Right renal pelvis (tissue), 4 donors: ENCODE measurements at places on chromosomes 3 and 15.
A peak's percentile ranks its signal among the peaks of the same experiment; 100 is the strongest.

DNA sequence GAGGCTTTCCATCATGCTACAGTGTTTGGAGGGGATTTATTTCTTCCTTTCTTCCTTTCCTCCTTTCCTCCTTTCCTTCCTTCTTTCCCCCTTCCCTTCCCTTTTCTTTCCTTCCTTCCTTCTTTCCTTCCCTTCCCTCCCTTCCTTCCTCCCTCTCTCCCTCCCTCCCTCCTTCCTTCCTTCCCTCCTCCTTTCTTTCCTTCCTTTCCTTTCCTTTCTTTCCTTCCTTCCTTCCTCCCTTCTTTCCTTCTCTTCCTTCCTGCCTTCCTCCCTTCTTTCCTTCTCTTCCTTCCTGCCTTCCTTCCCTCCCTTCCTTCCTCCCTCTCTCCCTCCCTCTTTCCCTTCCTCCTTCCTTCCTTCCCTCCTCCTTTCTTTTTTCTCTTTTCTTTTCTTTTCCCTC is 127.2 kb downstream of the EPHA3 start:
- no peak for DNase-seq

DNA sequence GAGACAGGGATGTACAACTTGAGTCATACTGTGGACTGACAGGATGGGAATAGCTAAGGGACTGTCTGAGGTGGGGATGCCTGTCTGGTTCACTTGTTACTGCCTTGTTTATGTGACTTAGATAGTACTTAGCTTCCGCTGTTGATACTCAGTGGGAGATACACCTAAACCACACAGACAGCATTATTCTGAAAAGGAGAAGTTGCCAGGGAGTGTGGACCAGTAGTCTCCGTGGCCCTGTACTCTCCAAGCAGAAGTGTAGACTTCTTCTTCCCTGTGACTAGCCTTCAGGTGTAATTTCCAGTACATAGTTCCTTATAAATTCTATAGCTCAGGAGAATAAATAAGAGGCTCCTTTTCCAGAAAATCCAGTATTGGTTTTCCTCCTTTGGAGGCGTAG is 5.1 kb downstream of the HIGD2B start:
- DNase-seq, result no peak

- DNase-seq, result no peak
Observed at GRCh38 chr3:133821767-133822638, 16.4 kb downstream of the SRPRB start.

GRCh38 chr3:6120786-6121185 is 740.1 kb upstream of the GRM7 start:
- no peak for DNase-seq

GRCh38 chr15:58021332-58022230 is 43.9 kb downstream of the ALDH1A2 start:
- DNase-seq, result no peak

- DNase-seq, result no peak
Observed at GRCh38 chr15:90184786-90185704, 16.1 kb upstream of the SEMA4B start.

GRCh38 chr15:60804986-60805949 is 326.3 kb upstream of the ICE2 start:
- DNase-seq, result no peak

DNA sequence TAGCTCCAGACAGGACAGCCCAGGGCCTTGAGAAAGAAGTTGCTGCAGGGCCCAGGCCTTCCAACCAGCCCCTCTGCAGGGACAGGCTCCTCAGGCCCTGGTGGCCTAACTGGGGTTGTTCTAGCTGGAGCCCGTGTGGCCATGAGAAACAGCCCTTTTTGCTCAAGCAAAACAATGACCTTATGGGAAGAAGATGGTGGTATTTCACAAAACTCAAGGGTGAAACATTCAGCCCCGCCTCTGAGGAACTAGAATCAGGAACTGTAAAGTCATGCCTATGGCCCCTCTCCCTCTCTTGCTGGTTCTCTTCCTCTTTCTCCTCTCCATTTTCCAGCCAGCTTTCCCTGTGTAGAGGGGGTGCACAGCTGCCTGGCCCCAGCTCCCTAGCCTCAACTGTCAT is 273.3 kb downstream of the RPLP1 start:
- no peak for DNase-seq

DNA sequence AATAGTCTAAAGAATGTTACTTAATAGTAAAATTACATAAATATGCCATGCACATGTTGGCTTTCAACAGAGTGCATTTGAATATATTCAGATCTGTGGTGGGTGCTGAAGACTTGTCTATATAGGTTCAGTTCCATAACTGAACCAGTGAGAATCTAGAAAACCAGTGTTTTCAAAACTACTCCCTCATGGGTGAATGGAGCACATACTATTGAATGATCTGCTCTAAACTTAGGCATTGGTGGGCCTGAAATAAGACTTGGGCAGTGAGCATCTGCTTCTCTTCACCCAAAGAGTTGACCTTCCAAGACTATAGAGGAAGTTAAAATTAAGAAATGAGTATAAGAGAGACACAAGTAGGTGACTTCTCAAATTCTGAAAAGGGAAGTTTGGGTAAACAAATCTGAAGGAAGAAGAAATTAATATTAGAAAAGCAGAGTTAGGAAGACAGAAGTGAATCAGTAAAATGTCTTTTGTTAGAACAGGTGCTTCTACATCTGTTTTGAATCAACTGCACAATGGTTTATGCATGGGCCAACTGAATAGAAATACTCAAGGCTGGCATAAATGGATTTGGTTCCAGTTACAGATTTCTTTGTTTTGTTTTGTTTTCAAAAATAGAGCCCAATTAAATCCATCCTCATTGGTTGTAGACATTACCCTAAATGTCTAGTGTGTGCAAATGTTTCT is 19.3 kb downstream of the ALCAM start:
- no peak for DNase-seq

DNA sequence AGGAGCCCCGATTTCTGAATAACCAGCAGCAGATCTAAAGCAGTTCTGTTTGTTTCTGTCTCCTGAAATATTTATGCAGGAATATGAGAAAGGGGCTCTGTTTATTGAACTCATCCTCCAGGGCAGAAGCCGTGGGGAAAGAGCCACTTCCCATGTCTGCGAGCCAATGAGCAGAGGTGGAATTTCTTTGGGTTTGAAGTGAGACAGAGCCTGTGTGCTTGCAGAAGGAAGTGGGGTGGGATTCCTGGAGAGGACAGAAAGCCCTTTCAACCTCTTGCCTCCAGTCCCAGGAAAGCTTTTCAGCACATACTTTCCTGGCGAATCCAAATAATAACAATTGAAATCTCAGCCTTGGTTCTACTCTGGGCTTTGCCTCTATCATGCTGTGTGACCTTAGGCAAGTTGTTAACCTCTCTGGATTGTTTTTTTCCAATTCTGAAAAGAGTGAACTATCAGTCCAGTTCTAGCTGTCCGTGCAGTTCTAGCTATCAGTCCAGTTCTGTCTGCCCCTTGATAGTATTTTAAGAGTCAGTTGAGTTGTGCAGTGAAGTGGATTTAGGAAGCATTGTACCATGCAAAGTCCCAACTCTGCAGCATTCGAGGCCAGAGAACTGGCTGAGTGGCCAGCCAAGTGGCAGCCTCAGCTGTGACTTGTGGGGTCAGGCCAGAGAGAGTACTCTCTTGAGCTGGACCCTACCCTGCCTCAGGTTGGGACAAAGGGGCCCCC is 15.9 kb downstream of the CORO2B start:
- no peak for DNase-seq

DNA sequence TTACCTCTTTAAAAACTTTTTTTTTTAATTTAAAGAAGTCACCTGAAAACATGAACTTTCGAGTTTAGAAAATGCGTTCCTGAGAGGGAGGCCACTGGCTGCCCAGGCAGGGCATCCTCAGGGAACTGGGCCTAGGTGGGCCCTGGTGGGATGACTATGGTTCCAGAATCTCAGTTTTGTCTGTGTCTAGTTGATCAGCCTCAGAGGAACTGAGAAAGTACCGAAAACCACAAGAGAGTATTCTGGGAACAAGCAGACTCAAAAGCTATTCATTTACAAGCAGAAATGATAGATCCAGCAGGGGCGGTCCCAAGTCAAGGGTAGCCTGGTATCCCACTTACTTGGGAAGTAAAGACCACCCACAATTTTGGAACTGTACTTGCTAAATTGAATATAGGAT is 10.5 kb downstream of the WWTR1 start:
- DNase-seq, result no peak

- no peak for DNase-seq
Observed at GRCh38 chr3:82001276-82001923, 240.0 kb upstream of the GBE1 start.

DNA sequence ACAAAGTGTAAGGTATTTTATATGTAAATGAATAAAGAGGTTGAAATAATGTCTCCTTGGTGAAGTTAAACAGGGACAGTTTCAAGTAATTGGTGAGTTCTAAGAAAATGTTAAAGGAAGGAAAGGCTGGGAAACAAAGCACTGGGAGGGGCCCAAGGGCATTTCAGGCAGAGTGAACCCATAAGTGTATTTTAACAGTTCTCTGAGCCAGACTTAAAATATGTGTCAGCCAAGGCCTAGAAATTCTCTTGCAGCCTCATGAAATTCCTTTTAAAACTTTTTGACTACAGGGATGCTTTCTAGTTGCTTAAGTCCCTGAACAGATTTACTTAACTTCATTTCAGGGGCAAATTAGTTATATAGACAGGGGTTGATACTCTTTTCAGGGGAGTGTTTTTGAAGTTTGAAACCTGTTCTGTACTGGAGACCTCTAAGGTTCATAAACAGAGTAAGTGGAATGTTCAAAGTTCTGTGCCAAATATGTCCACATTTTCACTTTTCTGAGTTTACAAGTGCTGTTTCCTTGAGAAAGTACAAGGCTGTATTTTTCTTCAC is 77.6 kb downstream of the GALK2 start:
- no peak for DNase-seq

DNA sequence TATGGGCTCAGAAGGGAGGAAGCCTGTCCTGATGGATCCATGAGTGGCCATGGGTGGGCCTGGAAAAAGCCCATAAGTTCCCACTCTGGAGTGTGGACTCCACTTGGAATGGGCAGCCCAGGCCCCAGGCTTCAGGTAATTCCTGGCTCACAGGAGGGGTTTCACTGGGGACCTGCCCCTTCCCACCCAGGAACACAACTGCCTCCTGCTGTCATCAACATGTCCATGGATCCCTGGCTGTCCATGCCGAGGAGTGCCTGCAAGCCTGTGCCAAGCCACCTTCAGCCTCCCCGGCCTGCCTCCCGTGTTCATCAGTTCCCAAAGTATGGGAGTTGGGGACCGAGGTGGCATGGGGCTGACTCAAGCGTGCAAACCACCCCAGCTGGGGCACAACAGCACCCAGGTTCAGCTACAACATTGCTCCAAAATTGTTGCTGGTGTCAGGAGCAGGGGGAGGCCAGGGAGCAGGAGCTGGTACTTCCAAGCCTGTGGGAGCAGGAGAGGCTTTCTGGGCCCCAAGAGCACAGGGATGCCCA is 470.9 kb upstream of the ARL6 start:
- no peak for DNase-seq

- no peak for DNase-seq
Observed at GRCh38 chr3:176796371-176796770, 400.9 kb downstream of the TBL1XR1 start.

DNA sequence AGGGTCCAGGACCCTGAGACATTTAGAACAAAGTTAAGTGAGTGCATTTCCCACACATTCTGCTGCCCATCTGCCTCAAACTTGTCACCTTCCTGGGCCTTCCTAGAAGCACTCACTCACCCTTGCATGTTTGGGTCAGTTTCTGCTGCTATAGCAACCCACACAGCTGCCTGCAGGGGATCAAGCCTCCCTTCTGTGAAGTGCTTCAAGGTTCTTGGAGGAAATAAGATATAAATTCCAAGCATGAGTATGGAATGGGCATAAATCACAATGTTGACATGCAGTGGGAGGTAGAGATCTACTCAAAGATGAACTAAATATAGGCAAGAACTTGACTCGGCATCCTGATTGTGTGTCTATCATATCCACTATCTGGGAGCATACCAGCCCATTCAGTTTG is 140.4 kb downstream of the SLC9A9 start:
- no peak for DNase-seq

DNA sequence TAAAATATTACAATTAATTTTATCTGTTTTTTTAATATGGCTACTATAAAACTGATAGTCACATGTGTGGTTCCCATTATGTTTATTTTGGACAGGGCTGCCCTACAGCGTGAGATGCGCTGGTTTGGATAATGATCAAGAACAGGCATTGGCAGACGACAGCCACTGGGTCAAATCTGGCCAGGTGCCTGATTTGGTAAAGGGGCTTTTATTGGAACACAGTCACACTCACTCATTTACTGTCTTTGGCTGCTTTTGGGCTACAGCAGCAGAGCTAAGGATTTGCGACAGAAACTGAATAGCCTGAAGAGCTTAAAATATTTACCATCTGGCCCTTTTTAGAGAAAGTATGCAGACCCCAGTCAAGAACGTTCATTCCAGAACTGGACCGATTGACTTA is 724.2 kb upstream of the CFAP20DC start:
- no peak for DNase-seq

DNA sequence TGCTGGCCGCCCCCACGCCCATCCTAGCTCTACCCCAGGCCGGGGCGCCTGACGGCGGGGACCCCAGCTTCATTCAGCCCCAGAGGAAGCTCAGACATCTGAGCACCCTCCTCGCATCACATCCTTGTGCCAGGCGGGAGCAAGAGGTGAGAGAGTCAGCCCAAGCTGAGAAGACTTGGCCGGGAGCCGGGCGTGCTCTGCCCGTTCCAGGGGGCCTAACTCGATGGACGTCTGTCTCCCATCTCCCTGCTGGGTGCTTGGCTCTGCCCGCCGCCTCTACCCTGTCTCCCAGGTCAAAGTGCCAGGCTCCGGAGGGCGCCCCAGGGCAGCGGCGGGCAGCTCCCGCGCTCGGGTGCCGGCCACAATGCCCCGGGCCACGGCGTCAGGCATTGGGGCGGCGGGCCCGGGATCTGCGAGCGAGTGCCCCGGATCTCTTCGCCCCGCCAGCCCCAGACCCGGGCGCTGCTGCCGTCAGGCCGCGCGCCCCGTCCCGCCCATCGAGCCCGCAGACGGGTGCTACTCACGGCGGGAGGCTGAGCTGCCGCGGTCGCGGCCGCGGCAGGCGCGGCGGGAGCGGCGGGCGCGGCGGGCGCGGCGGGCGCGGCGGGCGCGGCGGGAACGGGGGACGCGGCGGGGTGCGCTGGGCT is 388 bp downstream of the DAPK2 start:
- DNase-seq, result no peak

GRCh38 chr3:15477951-15478639 is 43.4 kb downstream of the COLQ start:
- DNase-seq, result no peak

DNA sequence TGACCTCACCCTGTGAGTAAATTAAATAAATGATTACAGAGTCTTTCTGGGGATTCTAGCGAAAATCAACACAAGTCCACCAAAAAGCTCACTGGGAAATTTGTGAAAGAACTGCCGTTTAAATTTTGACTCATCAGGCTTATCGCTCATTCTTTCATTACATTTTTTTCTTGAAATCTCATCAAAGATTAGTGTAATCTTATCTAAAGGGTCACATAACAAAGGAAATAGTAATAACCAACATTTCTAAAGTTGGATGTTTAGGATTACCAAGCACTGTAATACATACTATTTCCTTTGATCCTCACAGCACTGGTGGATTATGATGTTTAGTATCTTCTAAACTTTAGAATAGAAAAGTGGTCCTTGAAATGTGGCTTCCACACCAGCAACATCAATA is 111.1 kb upstream of the CBLB start:
- DNase-seq, result no peak

GRCh38 chr3:37813403-37813802 is 48.3 kb upstream of the CTDSPL start:
- DNase-seq, result no peak

- DNase-seq, result peak; percentile 63
Observed at GRCh38 chr3:66938338-66938963, 59.7 kb upstream of the KBTBD8 start.
